ENCODE measurements at places on chromosomes 5 and 9. TPM values are rescaled to one million over a fixed set of nuclear protein-coding genes. Genes with fewer than 3 reads are reported as not detected.

The PFN3 gene
- not detected for total RNA-seq

The KCNT1 gene
- total RNA-seq: not detected

The LRRC19 gene
- total RNA-seq: not detected

The SYK gene
- total RNA-seq: 7.5 TPM

The PLAC8L1 gene
- total RNA-seq: not detected

The GABRA1 gene
- total RNA-seq: not detected

The FOXD4 gene
- total RNA-seq: not detected

The GADD45G gene
- 1.1 TPM for total RNA-seq

The GLRA1 gene
- total RNA-seq: not detected

The GNA14 gene
- 0.51 TPM for total RNA-seq

The FGF18 gene
- total RNA-seq: 14.1 TPM

The ENHO gene
- not detected for total RNA-seq

The BRD3 gene
- total RNA-seq: 21.0 TPM

The NUDT12 gene
- total RNA-seq: 4.6 TPM

The PCDHA4 gene
- total RNA-seq: 0.16 TPM

The PCSK5 gene
- 7.7 TPM for total RNA-seq

The TLR4 gene
- total RNA-seq: 12.2 TPM

The SEC24A gene
- 12.2 TPM for total RNA-seq

The LHX3 gene
- total RNA-seq: not detected
